ENCODE measurements at places on chromosomes 7 and 10.

DNA sequence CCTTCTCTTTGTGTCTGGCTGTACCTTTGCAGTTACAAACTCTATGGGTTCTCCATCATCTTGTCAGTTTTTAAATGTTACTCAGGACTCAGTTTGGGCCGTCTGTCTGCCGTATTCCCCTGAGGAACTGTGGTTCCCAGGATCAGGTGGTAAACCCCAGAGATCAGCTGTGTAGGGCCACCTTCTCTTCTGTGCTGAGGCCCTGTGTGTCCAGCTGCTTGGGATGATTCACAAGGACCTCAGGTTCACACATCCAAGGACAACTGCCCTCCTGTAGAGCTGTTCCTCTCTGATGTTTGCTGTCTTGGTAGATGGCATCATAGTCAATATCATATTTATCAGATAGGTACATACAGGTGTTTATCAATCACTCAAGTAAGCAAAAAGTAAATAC is 24.5 kb downstream of the CUL1 start:
- DNase-seq, result no peak

DNA sequence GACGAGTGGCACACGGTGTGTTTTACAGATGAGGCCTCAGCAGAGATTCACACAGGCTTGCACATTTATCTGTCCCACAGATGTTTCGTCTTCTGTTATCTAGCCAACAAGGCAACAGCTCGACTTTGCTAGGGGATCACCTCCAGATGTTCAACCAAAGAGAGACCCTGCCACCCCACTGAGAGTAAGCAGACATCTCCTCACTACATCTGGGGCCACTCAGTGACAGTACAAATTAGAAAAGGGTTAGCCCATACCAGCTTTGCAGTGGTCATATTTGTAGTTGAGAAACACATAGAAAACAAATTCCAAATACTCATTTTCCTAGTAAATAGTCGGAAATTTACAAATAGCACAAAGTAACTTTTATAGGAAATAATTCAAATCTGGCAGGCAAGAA is 164.2 kb downstream of the HDAC9 start:
- no peak for DNase-seq

DNA sequence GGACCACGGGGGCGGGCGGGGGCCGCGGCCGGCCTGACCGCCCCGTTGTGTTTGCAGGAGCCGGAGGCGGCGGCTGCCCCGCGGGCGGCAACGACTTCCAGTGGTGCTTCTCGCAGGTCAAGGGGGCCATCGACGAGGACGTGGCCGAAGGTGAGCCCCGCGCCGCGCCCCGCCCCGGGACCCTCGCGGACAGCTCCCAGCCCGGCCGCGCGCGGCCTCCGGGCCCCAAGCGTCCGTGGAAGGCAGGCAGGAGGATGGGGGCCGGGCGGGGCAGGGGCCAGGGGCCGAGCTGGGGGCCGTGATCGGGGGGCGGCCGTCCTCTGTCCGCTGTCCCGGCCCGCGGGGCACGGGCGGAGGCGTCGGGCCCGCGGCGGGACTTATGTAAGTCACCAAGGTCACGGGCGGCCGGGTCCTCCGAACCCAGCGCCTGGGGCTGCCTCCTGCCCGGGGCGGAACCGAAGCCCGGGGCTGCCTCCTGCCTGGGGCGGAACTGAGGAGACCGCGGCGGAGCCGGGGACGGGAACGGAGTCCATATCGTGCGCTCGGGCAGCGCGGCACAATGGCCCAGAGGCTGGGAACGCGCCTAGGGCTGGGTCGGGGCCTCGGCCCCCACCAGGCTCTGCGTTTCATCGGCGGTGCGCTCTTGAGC is 497 bp downstream of the PPP2R2D start:
- DNase-seq, result no peak

DNA sequence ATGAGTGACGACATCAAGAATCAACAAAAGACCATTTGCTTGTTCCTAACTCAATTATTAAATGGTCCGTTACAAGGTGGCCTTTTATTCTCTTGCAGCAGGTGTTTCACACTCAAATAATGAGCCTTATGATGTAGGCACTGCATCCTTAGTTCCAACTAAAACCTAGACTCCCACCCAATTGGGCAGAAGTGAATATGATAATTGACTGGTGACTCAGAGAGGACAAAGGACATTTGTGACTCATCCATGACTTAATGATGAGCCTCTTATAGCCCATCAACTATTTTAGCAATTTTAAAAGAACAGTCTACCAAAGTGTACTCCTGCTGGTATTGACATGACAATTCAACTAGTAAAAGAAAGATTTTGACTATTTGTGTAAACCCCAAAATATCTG is 1027.8 kb upstream of the PHF14 start:
- DNase-seq, result no peak

DNA sequence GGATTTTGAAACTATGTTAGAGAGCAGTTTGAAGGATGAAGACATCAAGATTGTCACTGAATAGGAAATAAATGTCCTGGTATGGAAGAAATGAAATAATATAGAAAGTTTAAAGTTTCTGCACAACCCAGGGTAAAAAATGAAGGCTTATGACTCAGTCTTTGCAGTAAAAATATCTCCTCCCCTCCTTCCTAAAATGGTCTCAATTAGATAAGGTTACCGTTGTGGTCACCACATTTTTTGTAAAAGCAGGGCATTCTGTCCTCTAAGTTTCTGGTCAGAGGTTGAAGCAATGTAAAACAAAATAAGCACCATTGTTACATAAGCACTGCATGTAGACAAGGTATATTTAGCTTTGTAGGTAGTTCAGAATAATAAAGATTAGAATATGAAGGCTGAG is 403.5 kb downstream of the SUGCT start:
- DNase-seq, result no peak

DNA sequence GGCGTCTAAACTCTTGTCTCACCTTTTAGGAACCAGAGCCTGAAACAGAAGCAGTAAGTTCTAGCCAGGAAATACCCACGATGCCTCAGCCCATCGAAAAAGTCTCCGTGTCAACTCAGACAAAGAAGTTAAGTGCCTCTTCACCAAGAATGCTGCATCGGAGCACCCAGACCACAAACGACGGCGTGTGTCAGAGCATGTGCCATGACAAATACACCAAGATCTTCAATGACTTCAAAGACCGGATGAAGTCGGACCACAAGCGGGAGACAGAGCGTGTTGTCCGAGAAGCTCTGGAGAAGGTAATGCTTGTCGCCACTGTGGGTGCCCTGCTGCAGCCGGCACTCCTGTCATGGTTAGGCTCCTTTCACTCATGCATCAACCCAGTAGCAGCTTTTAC is 113.1 kb downstream of the ZMYND11 start:
- DNase-seq, result no peak

DNA sequence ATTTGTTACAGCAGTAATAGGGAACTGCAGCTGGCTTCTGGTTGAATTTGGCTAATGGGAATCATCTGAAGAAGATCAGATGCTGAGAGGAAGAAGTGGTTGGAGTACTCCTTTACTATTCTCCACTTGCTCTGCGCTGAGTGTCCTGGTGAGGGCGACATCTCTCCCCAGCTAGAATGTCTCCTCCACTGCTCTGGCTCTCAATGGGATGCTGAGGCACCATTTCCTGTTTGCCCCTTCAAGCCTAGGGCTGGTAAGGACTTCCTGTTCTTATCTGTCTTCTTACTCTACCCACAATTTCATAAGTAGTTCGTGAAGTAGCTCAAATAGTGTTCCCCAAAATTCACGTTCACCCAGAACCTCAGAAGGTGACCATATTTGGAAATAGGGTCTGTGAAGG is 43.2 kb upstream of the TES start:
- DNase-seq, result no peak

GRCh38 chr7:84524714-84525694 is 330.4 kb upstream of the SEMA3A start:
- no peak for DNase-seq

- DNase-seq, result no peak
Observed at GRCh38 chr7:124956160-124956559, 26.5 kb upstream of the POT1 start.

Data from activated CD4-positive, alpha-beta T cell treated with anti-CD3 and anti-CD28 coated beads for 24 hours (primary cell).